GM10248 (cell line): ENCODE measurements at places on chromosomes 12 and 14.

- no peak for DNase-seq
Measured at GRCh38 chr12:46825591-46826414, at the start of gene SLC38A4. TSS of gene SLC38A4 (minus strand) at chr12:46825997. CDS start at chr12:46793071, 32,926 bp downstream.

DNA sequence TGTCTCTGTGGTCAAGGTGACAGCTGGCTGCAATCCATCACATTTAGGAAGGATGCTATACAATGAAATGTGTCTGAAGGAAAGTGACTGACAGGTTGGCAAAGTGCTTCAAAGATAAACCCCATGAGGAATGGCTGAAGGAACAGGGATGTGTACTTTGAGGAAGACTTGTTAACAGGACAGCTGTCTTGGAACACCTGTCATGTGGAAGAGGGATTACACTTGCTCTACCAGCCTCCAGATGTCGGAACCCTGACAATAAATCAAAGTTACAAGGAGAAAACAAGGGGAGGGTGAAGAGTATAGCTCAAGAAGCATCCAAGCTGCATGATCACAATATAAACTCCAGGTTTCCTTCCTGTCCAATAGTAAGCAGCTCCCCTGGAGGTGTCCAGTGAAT is 147.8 kb upstream of the TMCC3 start:
- DNase-seq = no peak

DNA sequence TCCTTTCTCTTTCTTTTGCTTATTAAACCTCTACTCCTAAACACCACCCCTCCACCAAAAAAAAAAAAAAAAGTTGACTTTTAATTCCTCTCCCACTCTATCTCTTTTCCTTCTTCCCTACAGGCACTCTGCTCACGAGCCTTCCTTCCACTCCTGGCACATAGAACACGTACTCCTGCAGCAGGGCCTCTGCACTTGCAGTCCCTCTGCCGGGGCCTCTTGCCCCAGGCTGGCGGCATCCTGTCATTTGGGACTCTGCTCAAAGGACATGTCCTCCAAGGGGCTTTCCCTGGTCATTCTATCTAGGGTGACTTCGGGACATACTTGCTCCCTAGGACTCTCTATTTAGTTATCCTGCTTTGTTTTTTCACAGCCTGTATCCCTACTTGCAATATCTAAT is 7.7 kb downstream of the FOS start:
- no peak for DNase-seq

DNA sequence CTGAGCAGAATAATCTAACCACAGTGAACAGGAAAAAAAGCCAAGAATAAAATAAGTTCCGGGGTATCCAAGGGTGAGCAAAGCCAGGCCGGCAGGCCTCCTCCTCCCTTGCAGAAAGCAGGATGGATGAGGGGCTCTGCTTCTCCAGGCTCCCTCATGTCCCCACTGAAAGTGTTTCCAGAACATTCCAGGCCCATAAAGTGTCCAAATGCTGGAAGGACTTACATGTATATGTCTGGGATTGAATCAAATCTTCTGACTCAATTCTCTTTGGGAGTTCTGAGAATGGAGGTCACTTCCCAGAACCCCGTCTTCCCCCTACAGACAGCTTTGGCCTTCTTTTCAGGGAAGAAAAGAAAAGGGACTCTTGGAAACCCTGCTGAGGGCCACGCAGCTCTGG is 25.0 kb upstream of the BDKRB1 start:
- DNase-seq = no peak

GRCh38 chr14:104143521-104144452 is 5.4 kb downstream of the KIF26A start:
- DNase-seq = no peak

- DNase-seq = no peak
Measured at GRCh38 chr12:26630546-26631027, 202.4 kb downstream of the ITPR2 start.

GRCh38 chr12:77949943-77950342 is 119.2 kb downstream of the NAV3 start:
- DNase-seq = no peak

DNA sequence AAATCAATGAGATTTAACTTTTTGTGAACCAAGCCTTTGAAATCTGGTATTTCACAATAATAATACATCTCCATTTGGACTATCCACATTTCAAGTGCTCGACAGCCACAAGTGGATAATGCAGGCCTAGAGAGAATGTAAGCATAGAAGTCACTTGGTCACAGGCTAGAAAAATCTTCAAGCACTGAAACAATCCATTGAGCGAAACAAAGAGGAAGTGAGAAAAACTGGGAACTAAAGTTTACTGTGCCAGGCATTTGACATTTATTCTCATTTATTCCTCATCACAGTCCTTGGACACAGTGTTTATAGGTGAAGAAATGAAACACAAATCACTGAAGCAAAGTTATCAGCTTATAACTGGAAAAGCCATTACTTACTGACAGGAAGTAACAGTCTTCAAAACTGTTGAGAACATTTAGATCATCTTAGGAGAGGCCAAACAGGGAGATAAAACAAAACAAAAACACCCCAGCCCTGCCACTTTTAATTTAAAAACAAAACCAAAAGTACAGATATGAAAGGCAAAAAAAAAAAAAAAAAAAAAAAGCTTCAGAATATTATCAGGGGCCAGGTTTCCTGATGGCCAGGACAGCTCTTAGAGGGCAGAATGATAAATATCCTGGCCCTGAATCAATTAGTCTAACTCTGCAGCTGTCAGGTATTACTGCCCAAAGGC is 29.2 kb downstream of the GNS start:
- DNase-seq = peak; percentile 20

DNA sequence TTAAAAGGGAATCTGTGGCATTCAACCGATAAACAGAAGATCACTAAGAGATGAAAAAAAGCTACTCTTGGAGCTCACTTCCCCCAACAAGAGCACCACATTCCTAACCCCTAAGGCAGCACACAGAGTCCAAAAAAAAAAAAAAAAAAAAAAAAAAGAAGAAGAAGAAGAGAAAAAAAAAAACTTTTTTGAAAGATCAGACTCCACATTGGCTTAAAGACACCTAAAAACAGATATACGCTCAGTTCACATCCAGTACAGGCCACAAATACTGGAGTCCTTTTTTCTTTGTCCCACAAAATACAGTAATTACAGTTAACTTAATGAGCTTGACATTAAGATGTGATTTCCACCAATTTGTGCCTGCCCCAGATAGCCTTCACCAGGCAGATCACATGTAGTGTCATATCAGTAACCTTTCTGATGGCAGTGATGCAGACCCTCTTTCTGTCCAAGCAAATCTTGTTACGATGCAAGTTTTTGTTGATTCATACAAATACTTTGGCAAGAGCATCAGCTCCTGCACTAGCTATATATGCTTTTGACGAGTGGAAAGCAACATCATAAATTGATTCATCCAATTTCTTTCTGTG is 20.7 kb downstream of the COCH start:
- DNase-seq = no peak

- no peak for DNase-seq
Measured at GRCh38 chr12:68768431-68768939, 22.5 kb downstream of the SLC35E3 start.

DNA sequence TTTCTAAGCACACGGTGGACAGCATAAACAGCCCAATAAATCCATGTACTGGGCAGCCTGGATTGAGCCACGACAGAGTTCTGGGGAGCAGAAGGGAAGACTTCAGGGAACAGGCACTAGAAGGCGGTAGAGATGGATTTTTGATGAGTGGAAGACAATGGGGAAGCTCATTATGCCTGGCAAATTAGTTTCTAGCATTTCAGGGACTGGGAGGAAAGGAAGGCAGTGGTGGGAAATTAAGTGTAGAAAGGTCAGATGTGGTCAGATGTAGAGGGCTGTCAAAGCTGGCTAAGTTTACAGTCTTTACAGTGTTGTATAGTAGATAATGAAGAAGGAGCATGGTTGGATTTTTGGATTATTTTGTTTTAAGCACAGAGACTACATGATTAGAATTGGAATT is 9.2 kb downstream of the EGLN3 start:
- no peak for DNase-seq

- DNase-seq = no peak
Measured at GRCh38 chr12:131929581-131930456, 743 bp downstream of the PUS1 start.

GRCh38 chr14:101950516-101951215 is 13.7 kb upstream of the DYNC1H1 start:
- DNase-seq = no peak

DNA sequence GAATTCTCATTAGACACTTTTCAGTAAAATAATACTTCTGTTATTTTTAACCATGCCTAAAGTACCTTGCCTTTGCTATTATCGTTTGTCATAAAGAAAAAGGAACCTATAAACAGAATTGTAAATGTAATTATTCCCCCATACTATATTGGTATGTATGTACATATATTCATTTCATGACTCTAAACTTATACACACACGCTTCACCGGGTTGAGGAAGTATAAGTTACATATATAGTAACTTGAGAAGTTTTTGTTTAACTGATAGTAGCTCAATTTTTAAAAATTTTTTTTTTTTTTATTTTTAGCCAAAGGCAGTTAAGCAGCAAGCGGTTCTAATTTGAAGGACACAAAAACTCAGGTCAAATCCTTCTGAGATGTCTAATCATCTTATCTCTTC is 107.6 kb downstream of the PLEKHG7 start:
- DNase-seq = peak; percentile 28

DNA sequence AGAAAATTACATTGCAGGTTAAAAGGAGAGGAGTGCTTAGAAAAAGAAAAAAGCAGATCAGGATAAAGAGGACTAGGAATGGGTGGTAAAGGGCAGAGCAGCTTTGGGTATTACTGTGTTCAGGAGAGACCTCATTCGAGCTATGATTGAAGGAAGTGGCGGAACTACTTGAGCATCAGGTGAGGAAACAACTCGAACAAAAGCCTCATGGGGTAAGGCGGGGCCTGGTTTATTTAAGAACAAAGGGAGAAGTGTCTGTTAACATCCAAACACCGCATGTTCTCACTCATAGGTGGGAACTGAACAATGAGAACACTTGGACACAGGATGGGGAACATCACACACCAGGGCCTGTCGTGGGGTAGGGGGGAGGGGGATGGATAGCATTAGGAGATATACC is 444.6 kb upstream of the CCDC196 start:
- no peak for DNase-seq

DNA sequence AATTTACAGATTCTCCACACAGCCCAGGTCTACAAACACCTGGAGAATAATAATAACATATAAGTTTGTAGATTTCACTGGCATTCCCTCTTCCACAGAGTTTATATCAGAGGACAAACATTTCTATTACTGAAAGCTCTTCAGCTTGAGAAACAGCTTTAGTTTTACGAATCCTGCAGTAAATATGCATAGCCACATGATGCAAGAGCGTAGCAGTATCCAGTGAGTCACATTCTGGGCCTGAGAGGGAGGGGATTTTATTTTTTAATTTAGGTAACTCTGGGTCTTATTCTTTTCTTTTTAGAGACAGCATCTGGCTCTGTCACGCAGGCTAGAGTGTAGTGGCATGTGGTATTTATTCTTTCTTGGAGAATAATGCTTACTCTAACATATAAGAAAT is 1002.8 kb downstream of the TRHDE start:
- DNase-seq = no peak

DNA sequence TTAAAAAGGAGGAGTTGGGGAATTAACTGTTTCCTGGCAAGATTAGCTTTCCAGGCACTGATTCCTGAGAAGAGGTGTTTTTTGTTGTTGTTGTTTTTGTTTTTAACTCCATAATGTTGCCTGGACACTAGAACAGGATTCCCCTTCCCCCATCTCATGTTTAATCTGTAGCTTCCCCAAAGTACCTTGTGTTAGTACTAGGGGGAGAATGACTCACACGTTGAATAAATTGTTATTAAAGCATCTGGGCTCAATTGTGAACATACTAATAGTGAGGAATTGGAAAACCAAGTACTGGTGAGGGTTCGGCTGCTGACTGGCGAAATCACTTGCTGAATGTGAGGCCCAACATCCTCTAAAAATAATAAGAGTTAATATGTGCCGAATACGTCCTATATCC is 1.3 kb upstream of the GNG2 start:
- DNase-seq = no peak

- peak; percentile 86 for DNase-seq
Measured at GRCh38 chr12:53099071-53099882, 1.8 kb downstream of the IGFBP6 start.

- DNase-seq = no peak
Measured at GRCh38 chr12:95836630-95837239, 22.0 kb upstream of the SNRPF start.

DNA sequence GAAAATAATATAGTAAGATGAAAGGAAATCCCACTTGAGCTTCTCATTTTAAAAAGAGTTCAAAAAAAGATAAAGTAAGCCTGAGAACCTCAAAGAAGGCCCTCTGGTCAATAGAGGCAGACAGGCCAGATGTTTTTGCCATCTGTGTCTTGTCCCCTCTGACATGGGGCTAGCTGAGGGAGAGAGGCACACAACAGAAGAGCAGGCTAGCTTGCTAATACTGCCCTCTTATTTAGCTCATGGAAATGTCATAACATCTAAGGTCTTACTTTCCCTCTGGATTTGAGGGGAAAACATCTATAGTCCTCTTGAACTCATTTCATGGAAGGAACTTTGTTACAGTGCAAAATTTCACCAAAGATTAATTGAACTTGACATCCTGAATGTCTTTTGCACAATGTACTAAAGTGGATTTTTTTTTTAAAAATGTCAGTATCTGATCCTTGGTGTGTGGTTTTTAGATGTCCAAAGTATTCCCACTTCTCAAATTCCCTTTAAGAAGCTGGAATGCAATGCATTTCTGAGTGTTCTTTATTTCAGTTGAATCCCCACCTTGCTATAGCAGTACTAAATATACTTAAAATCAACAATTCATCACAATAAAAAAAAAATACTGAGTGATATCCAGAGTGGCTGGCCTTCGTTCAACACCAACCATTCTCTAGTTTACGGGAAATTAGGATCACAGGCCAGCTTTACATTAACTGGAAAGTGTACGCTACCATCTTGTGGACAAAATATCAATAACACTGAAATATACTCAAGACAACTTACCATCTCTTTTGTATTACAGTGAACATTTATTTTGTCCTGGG is 176.7 kb downstream of the PAH start:
- DNase-seq = no peak

- DNase-seq = no peak
Measured at GRCh38 chr12:90030726-90031125, 322.1 kb upstream of the ATP2B1 start.

DNA sequence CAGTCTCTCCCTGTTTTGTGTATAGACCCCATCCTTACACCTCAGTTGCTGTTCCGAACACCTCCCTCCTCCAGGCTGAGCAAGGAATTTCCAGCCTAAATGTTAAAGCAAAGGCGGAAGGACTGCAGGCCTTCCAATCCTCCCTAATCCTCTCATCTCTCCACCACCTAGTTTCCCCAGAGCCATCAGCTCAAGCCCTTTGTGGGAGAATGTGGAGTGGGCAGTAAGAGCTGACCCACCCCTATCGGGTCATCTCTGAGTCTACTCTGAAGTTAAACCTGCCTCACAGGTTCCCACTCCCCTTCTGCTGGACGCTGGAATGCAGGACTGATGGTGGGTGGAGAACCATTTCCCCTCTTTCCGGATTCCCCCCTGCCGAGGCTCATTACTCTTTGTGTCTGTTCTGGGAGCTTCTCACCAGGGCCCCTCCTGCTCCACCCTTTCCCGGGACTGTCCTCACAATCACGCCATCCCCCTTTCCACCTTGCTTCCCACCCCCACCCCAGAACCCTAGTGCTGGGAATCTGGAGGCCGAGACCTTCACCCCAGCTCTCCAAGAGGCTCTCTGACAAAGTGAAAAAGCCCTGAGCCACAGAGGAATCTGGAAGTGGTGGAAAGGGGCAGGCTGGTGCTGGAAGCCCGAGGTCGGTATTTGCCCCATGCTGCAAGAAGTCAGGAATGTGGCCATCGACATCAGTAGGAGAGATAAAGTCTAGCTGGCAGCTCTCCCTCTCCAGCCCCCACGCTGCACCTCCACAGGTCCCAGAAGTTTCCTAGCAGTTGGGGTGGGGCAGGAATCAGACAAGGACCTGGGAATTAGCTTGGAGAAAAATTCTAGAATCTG is 3.3 kb upstream of the KRT18 start:
- DNase-seq = no peak
